Muscle of arm (tissue), 14 donors: ENCODE measurements at places on chromosomes 7 and 10.

GRCh38 chr10:120926611-120927010 is 75.4 kb downstream of the WDR11 start:
- DNase-seq = no peak

DNA sequence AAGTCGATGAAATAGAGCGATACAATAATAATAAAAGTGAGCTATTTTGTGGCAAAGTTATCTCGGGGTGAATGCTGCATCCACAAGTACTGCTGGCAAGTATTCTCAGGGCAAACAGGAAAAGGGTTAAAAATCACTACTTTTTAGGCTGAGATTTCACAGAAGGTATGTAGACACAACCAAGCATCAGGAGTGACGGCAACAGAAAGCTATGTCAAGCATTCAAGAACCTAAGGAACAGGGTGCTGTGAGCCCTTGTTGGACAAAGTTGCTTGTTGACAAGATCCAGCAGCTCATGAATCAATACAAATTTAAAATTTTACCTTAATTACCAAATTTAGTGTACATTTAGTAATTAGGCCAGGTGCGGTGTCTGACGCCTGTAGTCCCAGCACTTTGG is 41.2 kb upstream of the C1QL3 start:
- no peak for DNase-seq

DNA sequence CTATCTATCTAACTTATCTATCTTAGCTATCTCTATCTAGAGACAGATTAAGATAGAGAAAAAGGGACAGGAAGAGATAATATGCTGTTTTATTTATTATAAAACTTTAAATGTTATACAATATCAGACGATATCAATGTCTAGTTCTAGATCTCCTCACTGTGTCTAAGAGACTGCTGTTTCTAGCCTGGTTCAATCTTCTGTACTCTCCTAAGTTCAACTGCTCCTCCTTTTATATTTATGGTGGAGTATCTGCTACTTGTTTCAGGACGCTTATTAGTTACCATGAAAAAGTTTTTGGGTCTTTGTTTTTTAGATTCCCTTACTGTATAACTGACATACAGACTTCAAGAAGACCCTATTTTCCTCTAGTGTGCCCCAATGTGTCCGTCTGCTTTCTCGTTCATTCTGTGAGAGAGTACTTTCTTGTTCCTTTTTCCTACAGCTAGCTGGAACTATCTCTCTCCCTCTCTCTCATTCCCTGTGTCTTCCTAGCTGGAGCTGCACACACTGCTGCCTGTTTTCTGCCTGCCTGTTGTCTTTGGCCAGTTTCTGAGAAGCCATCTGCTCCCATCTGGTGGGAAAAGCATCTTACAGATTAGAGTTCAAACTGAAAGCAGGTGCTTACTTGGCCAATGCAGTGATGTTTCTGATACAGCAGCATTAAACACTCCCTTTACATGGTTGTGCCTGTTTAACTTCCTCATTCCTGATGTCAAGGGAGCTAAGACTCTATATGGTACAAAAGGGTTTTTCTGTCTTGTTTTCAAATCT is 49.4 kb upstream of the ARL4A start:
- DNase-seq = no peak

GRCh38 chr7:2148189-2148588 is 84.6 kb downstream of the MAD1L1 start:
- no peak for DNase-seq

- DNase-seq = no peak
Observed at GRCh38 chr7:24948739-24949138, 31.2 kb downstream of the OSBPL3 start.

GRCh38 chr10:74194999-74195398 is 44.0 kb downstream of the ADK start:
- peak; percentile 55 for DNase-seq

- DNase-seq = no peak
Observed at GRCh38 chr10:96344178-96344577, 14.6 kb downstream of the OPALIN start.

DNA sequence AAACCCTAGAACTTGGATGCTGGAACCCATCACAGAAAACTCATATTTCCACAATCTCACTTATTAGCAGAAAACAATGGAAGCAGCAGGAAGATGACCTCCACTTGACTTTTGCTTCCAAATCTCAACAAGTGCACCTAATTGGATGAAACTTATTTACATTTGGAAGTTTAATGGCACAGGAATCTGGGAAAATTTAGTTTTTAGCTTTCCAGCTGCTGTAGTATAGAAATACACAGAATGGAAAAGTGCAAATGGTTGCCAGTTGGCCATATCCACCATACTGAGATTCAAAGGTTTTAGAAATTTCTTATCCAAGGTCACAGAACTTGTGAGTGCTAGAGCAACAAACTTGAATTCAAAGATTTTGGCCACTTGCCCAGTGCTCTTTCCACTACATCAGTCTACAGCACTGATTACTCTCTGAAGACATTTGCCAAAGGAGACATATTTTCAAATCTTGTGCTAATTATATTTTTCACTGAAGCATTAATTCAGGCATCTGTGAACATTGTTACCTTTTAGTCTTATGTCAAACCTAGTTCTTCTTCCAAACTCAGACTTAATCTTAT is 9.3 kb upstream of the AHR start:
- peak; percentile 77 for DNase-seq

DNA sequence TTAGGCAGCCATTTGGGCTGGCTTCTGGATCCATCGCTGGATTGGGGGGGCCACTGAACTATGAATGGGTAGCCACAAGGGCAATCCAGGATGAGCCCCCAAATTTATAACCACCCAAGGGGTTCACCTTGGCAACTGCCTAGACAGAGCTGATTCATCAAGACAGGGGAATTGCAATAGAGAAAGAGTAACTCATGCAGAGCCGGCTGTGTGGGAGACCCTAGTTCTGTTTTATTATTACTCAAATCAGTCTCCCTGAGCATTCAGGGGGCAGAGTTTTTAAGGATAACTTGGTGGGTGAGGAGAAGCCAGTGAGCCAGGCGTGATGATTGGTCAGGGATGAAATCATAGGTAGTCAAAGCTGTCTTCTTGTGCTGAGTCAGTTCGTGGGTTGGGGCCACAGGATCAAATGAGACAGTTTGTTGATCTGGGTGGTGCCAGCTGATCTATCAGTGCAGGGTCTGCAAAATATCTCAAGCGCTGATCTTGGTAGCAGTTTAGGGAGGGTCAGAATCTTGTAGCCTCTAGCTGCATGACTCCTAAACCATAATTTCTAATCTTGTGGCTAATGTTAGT is 57.9 kb downstream of the DNAJB9 start:
- DNase-seq = no peak

GRCh38 chr10:21700474-21700873 is 166.4 kb downstream of the MLLT10 start:
- DNase-seq = no peak

- DNase-seq = no peak
Observed at GRCh38 chr10:103708627-103709288, 146.6 kb downstream of the SH3PXD2A start.

DNA sequence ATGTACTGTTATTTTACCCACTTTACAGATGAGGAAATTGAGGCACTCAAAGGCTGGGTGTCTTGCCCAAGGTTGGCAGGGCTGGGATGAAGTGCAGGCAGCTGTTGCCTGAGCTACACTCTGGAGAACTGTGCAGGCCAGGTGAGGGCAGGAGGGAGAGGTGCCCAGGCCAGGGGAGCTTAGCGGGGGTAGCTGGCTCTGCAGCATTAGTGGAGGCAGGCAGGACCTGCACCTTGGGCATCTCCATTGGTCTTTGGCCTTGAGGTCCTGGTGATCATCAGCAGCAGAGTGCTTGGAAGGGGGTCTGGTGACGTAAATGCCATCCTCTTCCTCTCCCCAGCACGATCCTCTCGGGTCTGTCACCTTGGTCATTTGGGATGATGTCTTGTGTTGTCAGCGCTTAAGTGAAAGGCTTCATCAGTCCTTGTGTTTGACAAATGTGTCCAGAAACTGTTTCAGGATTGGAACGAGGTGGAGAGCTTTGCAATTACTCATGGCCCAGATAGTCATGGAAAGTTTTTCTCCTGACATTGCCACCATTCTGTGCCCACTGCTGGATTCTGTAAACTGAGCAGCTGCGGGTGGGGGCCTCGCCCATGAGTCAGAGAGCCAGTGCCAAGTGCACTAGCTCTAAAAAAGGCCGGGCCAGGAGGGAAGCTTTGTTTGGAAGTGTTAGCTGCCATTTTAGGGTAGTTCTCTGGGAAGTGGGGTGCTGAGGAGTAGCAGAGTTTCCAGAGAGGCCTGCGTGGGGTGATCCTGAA is 47.6 kb downstream of the TSPAN15 start:
- no peak for DNase-seq

- no peak for DNase-seq
Observed at GRCh38 chr7:37977243-37977642, 56.8 kb downstream of the EPDR1 start.

DNA sequence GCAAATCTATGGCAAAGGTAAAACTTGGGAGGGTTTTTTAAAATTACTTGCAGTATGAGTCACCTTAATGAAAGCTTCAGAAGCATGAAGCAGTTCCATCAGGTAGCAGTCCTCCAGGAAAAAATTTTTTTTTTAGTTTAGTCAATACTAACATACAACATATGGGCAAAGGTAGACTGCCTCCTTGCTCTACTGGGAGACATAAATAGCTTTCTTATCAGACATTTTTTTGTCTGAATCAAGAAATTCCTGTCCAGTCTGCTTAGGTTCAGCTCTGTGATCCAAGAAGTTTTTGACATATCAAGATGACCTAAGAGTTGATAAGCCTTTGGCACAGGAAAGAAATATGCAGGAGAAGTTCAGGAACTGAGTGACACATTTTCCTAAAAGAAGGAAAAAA is 171.5 kb upstream of the TCF7L2 start:
- DNase-seq = no peak

- no peak for DNase-seq
Observed at GRCh38 chr7:136064081-136064480, 86.9 kb upstream of the MTPN start.

DNA sequence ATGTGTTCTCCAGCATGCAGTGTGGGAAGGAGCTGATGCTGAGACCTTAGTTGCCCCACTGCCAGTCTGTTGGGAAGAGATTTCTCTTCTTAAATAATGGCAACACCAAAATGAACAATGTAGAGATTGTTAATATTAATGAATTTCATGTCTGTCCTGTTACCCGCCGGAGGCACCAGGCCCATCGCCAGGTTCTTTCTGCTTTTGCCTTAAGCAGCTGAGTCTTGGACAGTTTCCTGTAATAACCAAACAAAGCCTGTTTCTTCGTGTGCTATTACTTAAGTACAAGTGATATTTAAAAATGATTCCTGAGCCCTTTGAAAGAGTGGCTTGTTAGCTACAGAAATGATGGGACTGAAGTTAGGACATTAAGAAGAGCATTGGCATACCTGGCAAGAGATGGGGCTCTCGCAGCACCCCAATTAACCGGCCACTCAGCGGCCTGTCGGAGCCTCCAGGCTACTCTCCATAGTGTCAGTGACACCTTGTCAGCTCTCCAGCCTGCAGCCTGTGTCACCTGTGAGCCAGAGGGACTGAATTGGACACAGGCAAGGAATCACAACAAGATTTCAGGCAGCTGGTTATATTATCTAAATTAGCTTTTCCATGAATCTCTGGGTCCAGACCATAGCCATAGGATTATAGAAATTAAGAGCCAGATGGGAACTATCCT is 142.0 kb downstream of the CELF2 start:
- DNase-seq = no peak

DNA sequence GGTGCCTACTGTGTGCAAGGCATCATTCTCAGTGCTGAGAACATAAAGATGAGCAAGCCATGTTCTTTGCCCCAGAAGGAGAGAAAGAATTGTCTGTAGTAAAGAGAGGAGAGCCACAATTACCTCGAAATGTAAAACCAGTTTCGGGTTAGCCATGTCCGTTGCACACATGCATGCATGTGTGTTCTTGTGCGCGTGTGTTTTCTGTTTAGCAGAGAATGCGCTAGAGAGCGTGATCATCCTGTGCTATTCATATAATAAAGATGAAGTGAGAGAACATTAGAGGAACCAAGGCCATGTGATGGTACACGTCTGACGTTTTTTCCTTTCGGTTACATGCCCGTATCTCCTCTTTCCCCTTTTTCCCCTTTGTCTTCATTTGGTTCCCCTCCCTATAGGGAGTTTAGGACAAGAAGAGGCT is 158.2 kb downstream of the CELF2 start:
- DNase-seq = no peak

DNA sequence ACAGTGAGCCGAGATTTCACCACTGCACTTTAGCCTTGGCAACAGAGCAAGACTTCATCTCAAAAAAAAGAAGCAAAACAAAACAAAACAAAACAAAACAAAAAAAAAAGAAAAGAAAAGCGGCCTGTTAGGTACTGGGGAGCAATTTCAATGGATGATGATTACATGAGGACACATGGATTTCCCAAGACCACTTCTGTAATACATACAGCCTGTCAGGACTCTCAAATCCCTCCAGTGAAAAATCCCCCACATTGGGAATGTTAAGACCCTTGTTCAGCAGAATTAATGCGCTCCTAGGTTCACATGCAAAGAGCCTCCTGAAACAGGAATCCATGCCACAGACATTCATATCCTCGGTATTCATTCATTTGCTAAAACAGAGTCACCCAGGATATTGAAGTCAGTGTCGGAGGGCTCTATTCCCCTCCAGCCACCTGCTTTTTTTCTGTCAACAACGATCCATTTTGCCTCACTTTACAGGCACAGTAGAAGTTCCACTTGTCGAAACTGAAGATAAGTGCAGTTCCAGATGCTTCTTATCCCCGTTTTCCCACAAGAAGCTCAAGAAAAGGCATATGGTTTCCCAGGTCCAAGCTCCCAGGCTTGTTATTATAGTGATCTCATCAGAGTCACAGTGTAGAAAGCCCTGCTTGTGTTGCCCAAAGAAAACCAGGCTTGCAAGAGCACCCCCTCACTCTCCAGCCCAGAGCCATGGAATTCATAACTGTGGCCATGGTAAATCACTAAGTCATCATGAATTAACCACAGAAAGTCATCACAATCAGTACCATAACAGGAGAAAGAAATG is 20.2 kb downstream of the SLC16A12 start:
- DNase-seq = no peak

DNA sequence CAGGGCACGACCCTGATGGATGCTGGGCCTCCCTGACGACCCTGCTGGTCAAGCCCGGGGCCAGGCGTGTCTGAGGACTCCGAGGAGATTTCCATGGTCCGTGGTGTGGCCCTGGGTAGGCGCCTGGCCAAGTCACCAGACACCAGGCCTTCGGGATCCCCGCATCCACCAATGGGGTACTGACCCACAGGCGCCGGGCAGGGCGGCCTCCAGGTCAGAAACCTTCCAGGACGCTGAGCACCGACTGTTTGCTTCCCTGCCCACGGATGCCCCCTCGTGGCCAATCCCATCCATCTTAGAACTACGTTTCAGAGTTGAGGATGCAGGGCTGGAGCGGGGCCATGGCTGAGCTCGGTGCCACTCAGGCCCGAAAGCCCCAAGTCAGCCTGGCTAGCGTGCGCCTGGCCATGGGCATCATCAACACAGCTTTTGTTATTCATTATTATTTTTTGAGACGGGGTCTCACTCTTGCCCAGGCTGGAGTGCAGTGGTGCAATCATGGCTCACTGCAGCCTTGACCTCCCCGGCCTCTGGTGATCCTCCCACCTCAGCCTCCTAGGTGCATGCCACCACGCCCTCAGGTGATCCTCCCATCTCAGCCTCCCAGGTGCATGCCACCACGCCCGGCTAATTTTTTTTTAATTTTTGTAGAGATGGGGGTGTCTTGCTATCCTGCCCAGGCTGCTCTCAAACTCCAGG is 7.1 kb upstream of the AMZ1 start:
- peak; percentile 73 for DNase-seq
